Sigmoid colon (tissue), 7 donors: ENCODE measurements at places on chromosomes 16 and 17. TPM values are rescaled to one million over a fixed set of nuclear protein-coding genes. Genes with fewer than 3 reads are reported as not detected.
A peak's percentile ranks its signal among the peaks of the same experiment; 100 is the strongest.

DNA sequence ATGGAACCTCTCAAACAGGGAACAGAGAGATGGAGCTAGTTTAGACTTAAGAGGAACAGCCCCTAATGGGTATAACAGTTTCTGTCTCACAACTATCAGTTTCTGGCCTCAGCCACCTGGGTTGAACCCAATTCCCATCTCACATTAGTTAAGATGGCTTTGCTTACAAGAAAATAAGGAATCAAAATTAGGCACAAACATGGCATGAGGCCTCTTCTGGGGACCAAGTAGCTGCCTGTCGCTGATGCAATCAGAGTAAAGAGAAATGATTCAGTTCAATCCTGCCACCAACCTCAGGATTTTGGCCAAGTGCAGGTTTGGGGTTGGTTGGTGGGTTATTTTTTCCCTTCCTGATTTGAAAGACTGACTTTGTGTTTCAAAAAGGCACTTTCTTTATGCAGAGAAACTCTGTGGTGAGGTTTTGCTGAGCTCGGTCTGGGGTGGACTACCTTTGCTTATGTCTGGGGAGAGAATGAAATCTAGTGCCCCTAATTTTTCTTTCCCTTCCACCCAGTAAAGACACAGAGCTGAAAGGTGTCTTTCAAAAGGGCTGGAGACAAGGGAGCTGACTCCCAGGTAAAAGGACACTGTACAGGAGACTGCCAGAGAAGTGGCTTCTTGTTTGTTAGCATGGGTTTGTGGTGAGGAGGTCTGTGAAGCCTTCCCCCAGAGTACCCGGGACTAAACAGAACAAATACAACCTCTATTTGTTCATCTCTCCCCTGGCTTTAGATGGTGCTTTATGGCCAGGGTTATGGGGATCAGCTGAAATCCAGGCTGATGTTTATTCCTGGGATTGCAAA lies 44.8 kb upstream of the NFAT5 start:
- no peak overlapping the region for H3K27ac ChIP-seq
- no peaks in the 10 kb centered on the region for H3K4me1 ChIP-seq
- no peaks in the 10 kb centered on the region for H3K36me3 ChIP-seq
- H3K4me3 ChIP-seq: no peak overlapping the region

GRCh38 chr17:64580384-64581315 lies 73.9 kb downstream of the CEP95 start:
- H3K27me3 ChIP-seq: no peaks in the 10 kb centered on the region
- no peak for DNase-seq
- no peaks in the 10 kb centered on the region for H3K4me1 ChIP-seq
- no peak overlapping the region for H3K4me3 ChIP-seq
- H3K27ac ChIP-seq: no peak overlapping the region

DNA sequence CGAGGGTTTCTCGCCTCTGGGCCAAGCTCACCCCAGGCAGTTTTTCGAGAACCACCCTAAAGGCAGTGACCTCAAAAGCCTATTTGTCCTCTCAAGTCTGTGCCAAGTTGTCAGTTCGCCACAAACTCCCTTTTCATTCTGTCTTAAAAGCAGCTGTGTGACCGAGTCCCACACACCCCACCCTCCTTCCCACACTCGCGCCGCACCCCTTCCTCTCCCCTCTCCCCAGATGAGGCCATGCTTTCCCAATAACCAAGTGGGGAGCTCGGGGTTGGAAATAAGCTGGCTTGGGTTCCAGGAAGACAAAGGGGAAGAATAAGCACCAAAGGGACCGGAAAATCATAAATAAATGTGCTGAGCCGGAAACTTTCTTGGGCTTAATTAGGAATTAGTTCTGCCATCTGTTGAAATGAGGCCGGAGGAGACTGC lies 36.7 kb downstream of the GRIN2C start:
- no peaks in the 10 kb centered on the region for H3K27me3 ChIP-seq
- no peak for DNase-seq
- H3K4me3 ChIP-seq: no peak overlapping the region
- H3K27ac ChIP-seq: peak overlapping the region; percentile 32
- no peaks in the 10 kb centered on the region for H3K36me3 ChIP-seq
- H3K4me1 ChIP-seq: no peaks in the 10 kb centered on the region

GRCh38 chr16:1560153-1560552 lies 26.7 kb downstream of the TMEM204 start:
- no peaks in the 10 kb centered on the region for H3K27me3 ChIP-seq
- peak; percentile 59 for DNase-seq
- H3K4me3 ChIP-seq: no peak overlapping the region
- H3K36me3 ChIP-seq: peaks cover 89% of the 10 kb centered on the region
- no peak overlapping the region for H3K27ac ChIP-seq

DNA sequence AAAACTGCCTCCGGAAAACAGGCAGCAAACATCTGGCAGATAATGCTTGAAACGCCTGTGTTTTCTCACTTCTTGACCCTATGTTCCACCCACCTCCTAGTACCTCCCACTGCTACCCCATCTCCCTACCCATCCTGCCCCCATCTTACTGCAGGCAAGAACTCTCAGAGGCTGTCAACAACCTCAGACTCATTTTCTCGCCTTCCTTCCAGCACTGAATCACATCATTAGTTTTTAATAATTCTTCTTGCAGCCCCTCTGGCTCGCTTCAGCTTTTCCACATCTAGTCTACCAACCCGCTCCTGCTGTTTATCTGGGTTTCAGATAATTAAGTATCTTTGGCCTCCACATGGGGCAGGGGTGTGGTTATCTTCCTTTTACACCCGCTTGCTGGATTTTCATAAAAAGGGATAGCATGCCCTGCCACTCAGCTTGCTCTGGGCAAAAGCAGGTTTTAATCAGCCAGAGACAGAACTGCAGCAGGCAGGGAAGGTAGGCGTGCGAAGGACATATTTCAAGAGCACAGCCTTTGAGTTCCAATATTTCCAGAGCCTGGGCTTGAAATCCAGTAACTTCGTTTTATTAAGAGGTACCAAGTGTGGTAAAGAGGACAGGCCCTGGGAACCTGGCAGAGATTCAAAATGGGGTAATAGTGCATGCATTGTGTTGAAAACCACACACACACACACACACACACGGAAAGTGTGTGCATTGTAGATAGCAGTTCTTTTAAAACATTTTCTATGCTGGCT lies 87.5 kb downstream of the BMERB1 start:
- no peaks in the 10 kb centered on the region for H3K36me3 ChIP-seq
- no peak overlapping the region for H3K4me3 ChIP-seq
- no peaks in the 10 kb centered on the region for H3K4me1 ChIP-seq

DNA sequence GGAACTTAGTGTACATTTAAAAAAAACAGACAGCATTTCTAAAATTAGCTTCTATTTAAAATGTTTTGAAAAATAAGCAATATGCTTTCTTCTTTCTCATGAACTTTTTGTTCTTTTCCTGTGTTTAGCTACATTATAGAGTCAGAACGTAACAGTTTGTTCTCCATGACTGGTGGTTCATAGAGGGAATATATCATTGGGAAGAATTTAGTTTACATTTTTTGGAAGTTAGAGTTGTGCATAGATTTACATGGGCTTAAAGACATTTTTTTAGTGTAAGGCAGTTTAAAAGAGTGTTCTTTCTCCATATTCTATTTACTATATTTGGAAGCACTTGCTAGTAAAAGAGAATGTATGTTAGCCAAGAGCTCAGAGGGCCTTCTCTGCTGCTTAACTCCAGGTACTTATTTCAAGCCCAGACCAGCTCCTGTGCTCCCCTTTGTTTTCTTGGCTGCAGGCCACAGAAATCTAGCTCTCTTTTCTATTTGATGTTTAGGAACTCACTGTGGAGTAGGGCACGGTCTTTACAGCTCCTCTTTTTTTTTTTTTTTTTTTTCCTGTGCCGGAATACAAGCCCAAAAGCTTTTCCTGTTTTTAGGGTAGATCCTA lies 20.2 kb downstream of the AP2B1 start:
- DNase-seq: no peak
- no peaks in the 10 kb centered on the region for H3K4me1 ChIP-seq
- no peak overlapping the region for H3K4me3 ChIP-seq
- H3K27me3 ChIP-seq: no peaks in the 10 kb centered on the region
- peak overlapping the region; percentile 25 for H3K27ac ChIP-seq

- no peak for DNase-seq
- H3K36me3 ChIP-seq: no peaks in the 10 kb centered on the region
- no peaks in the 10 kb centered on the region for H3K27me3 ChIP-seq
- no peaks in the 10 kb centered on the region for H3K4me1 ChIP-seq
- H3K27ac ChIP-seq: no peak overlapping the region
- no peak overlapping the region for H3K4me3 ChIP-seq
Measured at GRCh38 chr17:51065466-51065865, 55.2 kb downstream of the SPAG9 start.

The SLC5A10 gene
- total RNA-seq: not detected

The SLC2A4 gene
- 81.7 TPM for total RNA-seq

The CLDN6 gene
- total RNA-seq: not detected
